ENCODE measurements at places on chromosomes 7 and 10. TPM values are rescaled to one million over a fixed set of nuclear protein-coding genes. Genes with fewer than 3 reads are reported as not detected.

TMEM184A gene
- polyA plus RNA-seq, result 0.92 TPM

GRCh38 chr7:5705318-5705717, 76.1 kb downstream of the RNF216 start:
- no peak for DNase-seq

TRIM50 gene
- 0.57 TPM for polyA plus RNA-seq

DNA sequence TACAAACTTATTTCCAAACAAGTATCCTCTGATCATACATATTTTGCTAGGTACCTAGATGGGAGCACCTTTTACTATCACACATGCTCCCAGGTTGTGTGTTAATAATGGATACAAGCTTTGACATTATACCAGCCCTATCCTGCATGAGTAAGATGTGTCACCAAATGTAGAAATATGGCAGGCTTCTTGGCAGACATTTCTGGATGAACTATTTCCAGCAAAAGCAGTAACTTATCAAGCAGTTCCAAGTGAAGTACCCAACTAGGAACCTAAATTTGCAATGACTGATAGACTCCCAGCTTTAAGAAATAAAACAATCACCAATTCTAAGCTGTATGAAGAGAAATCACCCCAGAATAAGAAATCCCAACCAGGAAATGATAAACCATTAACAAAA, 103.7 kb upstream of the TMEM72 start:
- DNase-seq, result no peak

DNA sequence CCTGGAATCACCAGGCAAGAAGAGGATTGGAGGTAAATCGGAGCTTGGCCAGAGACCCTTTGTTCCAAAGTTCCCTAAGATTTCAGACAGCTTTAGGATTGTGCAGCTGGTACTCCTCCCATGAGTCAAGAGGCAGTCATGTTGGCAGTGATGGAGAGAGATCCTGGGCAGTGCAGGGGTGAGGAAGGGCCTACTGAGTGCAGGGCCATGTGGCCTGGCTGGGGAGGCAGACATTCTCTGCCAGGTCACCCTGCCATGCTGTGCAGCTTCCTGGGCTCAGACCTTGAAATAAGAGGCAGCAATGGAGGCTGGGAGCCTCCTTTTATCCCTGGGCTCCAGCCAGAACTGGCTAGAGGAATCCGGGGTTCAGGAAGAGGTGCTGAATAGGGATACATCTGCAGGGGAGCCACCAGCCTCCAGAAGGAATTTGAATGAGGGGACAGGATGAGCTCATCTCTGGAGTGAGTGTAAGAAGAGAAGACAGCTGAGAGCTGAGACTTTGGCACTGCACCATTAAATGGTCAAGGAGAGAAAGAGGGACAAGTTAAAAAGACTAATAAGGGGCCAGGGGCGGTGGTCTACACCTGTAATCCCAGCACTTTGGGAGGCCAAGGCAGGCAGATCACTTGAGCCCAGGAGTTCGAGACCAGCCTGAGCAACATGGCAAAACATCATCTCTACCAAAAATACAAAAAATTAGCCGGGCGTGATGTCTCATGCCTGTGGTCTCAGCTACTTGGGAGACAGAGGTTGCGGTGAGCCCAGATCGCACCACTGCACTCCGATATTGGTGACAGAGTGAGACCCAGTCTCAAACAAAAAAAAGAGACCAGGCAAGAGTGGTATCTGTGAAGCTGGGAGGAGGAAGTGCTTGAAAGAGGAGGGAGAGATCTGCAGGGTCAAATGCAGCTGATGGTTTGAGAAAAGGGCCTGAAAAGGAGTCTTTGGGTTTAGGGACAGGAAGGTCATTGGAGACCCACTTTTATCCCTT, 12.0 kb downstream of the SFTPD start:
- no peak for DNase-seq

Data from hindlimb muscle (tissue), 1 donor.